ENCODE measurements at places on chromosomes 3 and 15.

GRCh38 chr3:32506466-32506865 lies 3.8 kb upstream of the CMTM6 start:
- no peak for DNase-seq

GRCh38 chr3:43692085-43692855 lies 1.5 kb downstream of the ABHD5 start:
- no peak for DNase-seq

GRCh38 chr15:59251001-59251845 lies 44.6 kb downstream of the LDHAL6B start:
- no peak for DNase-seq

DNA sequence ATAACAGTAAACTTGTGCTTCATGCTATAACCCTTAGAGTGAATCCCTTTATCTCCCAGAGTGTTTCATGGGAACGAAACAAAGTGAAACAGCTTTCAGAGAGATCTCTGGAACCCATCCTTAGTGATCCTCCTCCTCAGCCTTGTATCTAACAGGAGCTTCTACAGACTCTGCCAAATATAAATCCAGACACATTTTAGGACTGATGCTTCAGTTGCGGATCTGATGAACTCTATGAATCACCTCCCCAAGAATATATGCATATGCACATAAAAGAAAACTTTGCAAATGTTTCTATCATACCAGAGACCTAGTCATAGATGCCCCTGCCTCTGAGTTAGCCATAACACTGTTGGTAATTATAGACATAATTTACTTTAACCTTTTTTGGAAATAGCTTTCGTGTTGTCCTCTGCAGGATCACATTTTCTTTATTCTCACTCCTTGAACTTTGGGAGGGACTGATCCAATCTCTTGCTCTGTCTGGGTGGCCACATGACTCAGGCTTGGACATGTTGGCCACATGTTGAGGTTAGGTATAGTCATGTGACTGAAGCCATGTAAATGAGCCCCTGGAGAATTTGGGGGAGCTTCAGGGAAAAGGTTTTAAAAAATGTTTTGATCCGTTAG lies 306.4 kb upstream of the CNTN3 start:
- DNase-seq: no peak

- DNase-seq: no peak
Measured at GRCh38 chr3:20573175-20573574, 387.2 kb upstream of the SGO1 start.

DNA sequence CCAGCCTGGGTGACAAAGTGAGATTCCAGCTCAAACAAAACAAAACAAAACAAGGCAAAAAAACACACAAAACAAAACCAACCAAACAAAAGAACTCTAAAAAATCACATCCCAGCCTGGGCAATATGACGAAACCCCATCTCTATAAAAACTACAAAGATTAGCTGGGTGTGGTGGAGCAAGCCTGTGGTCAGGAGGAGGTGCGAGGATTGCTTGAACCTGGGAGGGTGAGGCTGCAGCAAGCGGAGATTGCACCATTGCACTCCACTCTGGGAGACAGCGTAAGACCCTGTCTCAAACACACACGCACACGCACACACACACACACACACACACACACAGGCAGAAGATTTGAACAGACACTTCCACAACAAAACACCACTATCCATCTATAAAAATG lies 99.6 kb downstream of the SHQ1 start:
- DNase-seq: no peak

DNA sequence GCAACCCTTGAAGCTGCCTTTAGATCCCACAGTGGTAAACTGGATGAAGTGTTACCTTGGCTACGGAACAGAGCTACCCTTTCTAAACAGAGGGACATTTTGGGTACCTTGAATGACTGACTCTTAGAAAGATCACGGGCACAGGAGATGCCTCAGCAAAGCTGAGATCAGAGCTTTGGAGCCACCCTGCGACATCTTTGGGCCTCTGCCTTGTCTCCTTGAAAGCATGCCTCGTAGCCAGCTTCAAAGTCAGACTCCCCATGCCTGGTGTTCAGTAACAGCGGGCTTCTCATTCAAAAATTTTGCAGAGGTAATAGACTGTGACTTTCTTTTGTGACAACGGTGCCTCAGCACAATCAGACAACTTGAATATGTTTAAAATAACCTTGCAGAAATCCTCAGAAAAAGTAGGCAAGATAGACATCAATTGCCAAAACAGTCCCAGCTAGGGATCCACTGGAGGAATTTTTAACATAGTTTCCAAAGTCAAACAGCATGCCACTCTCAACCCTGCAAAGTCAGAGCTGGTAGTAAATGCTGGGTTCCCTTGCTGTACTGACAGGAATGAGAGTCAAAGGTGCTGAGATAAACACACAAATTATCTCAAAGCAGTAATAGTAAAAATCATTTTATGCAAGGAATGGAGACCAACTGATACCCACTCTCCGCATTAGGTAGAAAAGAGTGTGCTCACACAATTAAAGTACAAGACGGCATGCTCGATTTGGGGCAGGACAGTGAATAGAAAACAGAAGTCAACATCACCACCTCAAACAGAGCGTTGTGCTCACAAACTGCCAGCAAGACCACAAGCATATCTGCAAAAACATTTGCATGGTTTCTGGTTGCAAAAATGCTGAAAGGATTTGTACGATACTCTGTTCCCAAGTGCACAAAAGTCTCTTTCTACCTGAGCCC lies 82.1 kb downstream of the MYO1E start:
- DNase-seq: no peak

DNA sequence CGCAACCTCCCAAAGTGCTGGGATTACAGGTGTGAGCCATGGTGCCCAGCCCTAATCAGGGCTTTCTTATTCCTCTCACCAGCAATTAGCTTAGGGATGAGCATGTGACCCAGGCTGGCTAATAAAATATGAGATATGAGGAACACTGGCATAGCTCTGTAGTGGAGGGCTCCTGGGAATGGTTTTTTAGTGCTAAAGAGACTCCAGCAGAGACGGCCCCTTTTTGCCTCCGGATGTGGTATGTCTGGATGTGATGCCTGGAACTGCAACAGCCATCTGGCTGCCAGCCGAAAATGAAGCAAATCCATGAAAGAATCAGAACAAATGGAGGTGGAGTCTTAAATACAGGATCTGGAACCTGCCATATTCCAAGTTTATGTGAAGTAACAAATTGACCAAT lies 69.1 kb upstream of the MAGI1 start:
- DNase-seq: no peak

DNA sequence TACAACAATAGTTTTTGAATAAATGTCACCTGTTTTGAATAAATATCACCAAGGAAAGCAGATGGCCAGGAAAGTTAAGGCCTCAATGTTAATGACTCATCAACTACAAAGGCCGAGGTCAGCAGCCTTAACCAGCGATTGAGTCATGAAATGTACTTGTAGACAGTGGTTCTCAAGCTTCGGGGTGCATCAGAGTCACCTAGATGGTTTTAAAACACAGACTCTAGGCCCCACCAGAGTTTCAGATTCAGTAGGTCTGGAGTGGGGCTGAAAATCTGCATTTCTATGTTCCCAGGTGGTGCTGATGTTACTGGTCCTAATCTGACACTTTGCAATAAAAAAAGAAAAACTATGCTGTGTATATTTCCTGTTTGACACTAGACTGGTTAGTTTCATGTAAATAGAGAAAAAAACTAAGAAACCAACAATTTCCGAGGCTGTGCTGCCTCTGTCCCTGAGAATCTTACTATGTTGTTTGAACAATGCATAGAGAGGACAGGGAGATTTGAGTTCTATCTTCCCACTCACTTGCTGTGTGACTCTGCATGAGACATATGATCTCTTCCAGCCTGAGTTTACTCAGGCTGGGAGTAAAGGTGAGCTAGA lies 9.8 kb downstream of the RAB27A start:
- DNase-seq: no peak

DNA sequence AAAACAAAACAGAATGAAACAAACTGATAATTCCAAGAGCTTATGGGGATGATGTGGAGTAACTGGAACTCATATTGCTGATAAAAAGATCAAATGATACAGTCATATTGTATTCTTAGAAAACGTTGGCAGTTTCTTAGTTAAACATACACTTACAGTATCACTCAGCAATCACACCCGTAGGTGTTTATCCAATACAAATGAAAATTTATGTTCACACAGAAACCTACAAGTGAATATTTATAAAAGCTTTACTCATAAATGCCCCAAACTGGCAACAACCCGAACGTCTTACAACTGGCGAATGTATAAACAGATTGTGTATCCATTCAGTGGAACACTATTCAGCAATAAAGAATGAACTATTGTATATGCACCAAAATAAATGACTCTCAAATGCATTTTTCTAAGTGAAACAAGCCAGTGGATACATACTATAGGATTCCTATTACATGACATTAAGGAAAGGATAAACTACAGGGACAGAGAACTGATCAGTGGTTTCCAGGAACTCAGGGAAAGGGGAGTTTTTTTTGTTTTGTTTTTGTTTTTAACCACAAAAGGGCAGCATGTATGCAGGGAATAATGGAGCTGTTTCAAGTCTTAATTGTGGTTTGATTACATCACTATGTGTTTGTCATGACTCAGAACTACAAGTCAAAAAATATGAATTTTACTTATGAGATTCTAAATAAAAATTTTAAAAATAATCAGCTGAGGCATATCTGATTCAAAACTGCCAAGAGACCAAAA lies 71.8 kb upstream of the NDUFB4 start:
- no peak for DNase-seq

- DNase-seq: no peak
Measured at GRCh38 chr3:179671747-179672242, 19.0 kb downstream of the USP13 start.

- no peak for DNase-seq
Measured at GRCh38 chr3:144039661-144040060, 68.0 kb downstream of the DIPK2A start.

DNA sequence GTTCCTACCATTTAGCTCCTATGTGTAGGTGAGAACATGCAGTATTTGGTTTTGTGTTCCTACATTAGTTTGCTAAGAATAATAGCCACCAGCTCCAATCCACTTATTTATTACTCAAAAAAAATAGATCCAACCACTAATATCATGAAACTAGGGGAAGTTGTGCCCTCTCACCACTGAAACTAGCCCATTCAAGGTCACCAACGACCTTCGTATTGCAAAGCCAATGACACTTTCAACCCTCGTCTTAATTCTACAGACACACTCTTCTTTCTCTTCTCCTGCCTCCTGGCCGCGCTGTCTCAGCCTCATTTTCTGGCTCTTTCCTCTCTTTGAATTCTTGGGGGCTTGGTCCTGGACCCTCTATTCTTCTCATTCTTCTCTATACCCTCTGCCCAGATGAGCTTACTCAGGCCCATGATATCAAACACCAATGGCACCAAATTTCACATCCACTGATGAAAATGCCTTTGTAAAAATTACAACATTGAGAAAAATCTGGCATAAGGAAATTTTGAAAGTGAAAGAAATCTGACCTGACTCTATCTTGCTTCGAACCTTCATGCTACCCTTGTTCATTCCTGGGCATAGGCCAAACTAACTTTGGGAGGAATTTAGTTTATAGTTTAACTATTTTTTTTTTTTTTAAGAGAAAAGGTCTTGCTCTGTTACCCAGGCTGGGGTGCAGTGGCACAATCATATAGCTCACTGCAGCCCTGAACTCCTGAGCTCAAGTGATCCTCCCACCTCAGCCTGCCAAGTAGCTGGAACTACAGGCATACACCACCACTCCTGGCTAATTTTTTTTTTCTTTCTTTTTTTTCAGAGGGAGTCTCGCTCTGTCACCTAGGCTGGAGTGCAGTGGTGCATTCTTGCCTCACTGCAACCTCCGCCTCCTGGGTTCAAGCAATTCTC lies 25.4 kb upstream of the LIMD1 start:
- DNase-seq: no peak

DNA sequence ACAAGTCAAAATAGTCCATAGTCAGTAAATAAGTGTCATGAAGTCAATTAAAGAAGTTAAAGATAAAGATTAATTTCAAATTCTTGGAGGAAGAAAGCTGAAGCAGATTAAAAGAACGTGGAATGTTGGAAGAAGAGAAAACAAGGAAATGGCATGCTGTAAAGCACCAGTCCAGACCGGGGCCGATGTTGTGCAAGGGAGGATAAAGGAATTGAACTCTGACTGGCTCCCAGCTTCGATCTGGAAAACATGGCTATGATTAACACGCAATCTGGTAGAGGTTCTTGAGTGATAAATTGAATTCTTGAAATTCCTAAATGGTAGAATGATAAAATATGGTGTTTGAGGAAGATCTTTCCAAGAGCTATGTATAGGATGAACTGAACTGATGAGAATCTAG lies 194.4 kb downstream of the MEIS2 start:
- no peak for DNase-seq

- DNase-seq: no peak
Measured at GRCh38 chr15:78291052-78291451, 8.4 kb downstream of the SKIC8 start.

DNA sequence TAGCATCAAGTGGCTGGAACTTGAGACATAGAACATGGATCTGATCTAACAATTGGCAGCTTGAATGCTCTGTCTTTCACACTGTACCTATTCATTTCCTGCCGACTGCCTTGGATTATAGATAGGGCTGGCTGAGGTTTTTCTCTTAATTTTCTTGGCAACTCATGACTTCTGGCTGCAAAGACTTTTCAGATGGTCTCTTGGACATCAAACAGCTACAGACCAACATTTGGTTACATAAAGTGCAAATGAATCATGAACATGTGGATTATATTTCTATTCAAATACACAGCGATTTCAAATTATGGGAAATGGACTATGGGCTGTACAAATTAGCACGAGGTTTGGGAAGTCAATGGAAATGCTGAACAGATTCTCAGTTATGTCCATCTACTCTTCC lies 26.2 kb upstream of the IL16 start:
- DNase-seq: no peak

GRCh38 chr3:33202711-33203457 lies 15.7 kb downstream of the SUSD5 start:
- no peak for DNase-seq

DNA sequence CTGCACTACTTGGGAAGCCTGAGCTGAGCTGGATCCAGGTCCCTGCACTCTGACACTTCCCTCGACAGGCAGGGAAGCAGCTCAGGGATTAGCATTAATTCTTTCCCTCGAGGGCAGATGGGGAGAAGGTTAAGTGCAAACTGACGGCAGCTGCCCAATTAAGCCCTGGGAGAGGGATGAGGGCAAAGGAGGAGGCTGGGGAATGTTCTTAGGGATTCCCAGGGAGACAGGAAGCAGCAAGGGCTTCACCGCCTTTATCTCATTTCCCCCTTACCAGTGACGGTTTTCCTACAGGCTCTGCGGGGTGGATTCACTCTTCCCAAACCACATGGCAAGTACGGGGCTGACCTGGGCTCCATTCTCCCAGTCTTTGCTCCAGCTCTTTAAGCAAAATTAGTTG lies 519.0 kb upstream of the PROK2 start:
- no peak for DNase-seq

GRCh38 chr15:74209560-74209958 lies 7.0 kb upstream of the STRA6 start:
- no peak for DNase-seq

DNA sequence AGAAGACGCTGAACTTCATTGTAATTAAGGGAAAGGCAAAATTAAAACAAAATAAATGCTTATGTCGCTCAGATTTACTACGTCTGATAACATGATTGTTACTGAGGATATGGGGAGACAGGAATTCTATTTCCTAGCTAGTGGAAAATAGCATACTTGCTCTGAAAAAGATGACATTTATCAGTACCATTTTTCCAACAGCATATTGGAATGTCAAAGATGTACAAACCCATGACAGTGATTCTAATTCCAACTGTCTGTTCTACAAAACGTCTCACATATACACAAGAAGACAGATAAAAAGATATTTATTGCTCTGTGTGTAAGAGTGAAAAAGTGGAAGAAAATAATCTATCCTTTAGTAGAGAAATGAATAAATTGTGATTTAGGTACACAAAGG lies 93.9 kb upstream of the ABHD17C start:
- no peak for DNase-seq

- DNase-seq: no peak
Measured at GRCh38 chr15:58559904-58560588, 128.3 kb downstream of the LIPC start.

Data from stimulated activated CD8-positive, alpha-beta memory T cell treated with anti-CD3 and anti-CD28 coated beads, Interleukin-15, amount 100 ng/mL, for 1 hour (primary cell).